Stimulated activated naive B cell treated with anti-CD40 and anti-IgM and Interleukin-4, amounts not matched to agents 10 μg/mL and 1 μg/mL and 100 μg/mL, for 72 hours (primary cell): ENCODE measurements at places on chromosomes 1 and 21.
A peak's percentile ranks its signal among the peaks of the same experiment; 100 is the strongest.

GRCh38 chr1:93814059-93814794 lies 64.8 kb downstream of the DNTTIP2 start:
- no peak overlapping the region for H3K4me3 ChIP-seq
- H3K27me3 ChIP-seq: no peaks in the 10 kb centered on the region
- peaks cover 40% of the 10 kb centered on the region for H3K4me1 ChIP-seq
- no peak overlapping the region for H3K27ac ChIP-seq

DNA sequence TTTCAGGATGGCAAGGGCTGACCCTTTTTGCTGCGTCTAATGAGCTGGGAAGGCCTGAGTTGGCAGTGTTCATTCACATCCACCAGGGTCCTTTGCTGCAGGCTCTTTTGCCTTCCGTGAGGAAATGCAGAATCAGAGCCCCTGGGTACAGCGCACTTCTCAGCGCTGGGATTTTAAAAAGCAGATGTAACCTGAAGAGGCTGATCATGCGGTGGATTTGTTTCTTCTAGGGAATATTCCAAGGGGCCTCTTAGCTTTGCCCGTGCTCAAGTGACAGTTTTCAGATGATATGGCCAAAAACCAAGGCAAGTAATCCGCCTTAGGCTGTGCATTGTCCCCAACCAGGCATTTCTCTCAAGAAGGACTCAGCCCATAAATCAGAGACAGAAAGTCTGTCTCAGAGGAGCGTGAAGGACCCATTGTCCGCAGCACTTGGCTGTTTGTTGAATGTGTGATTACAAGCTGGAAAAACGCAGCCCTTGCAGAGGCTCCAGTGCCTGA lies 237.6 kb downstream of the PTPRC start:
- H3K4me3 ChIP-seq: no peak overlapping the region
- H3K4me1 ChIP-seq: peaks cover 15% of the 10 kb centered on the region
- no peaks in the 10 kb centered on the region for H3K27me3 ChIP-seq
- DNase-seq: no peak

GRCh38 chr21:40472013-40472412 lies 374.9 kb downstream of the DSCAM start:
- H3K27ac ChIP-seq: no peak overlapping the region
- H3K4me1 ChIP-seq: no peaks in the 10 kb centered on the region
- no peaks in the 10 kb centered on the region for H3K36me3 ChIP-seq
- H3K27me3 ChIP-seq: no peaks in the 10 kb centered on the region
- DNase-seq: no peak

DNA sequence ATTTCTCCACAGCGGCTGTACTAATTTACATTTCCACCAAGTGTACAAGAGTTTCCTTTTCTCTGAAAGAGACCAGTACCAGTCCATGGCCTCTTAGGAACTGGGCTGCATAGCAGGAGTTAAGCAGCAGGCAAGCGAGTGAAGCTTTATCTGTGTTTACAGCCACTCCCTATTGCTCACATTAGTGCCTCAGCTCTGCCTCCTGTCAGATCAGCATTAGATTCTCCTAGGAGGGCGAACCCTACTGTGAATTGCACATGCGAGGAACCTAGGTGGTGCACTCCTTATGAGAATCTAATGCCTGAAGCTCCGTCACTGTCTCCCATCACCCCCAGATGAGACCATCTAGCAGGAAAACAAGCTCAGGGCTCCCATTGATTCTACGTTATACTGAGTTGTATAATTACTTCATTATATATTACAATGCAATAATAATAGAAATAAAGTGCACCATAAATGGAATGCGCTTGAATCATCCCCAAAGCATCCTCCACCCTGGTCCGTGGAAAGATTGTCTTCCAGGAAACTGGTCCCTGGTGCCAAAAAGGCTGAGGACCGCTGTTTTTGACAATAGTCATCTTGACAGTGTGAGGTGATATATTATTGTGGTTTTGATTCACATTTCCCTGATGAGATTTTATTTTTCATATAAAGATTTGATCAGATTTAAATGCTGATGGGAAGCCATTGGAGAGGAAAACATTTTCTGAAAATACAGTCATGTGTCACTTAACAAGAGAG lies 45.5 kb upstream of the MRPS6 start:
- no peaks in the 10 kb centered on the region for H3K27me3 ChIP-seq
- no peak overlapping the region for H3K27ac ChIP-seq
- no peak overlapping the region for H3K4me3 ChIP-seq
- no peak for DNase-seq

GRCh38 chr1:223716302-223716862 lies 4.0 kb downstream of the CAPN2 start:
- H3K27ac ChIP-seq: peak overlapping the region; percentile 6
- DNase-seq: no peak
- H3K27me3 ChIP-seq: no peaks in the 10 kb centered on the region
- H3K36me3 ChIP-seq: peaks cover 6% of the 10 kb centered on the region
